ENCODE measurements at places on chromosomes 6 and 20. TPM values are rescaled to one million over a fixed set of nuclear protein-coding genes. Genes with fewer than 3 reads are reported as not detected.

DNA sequence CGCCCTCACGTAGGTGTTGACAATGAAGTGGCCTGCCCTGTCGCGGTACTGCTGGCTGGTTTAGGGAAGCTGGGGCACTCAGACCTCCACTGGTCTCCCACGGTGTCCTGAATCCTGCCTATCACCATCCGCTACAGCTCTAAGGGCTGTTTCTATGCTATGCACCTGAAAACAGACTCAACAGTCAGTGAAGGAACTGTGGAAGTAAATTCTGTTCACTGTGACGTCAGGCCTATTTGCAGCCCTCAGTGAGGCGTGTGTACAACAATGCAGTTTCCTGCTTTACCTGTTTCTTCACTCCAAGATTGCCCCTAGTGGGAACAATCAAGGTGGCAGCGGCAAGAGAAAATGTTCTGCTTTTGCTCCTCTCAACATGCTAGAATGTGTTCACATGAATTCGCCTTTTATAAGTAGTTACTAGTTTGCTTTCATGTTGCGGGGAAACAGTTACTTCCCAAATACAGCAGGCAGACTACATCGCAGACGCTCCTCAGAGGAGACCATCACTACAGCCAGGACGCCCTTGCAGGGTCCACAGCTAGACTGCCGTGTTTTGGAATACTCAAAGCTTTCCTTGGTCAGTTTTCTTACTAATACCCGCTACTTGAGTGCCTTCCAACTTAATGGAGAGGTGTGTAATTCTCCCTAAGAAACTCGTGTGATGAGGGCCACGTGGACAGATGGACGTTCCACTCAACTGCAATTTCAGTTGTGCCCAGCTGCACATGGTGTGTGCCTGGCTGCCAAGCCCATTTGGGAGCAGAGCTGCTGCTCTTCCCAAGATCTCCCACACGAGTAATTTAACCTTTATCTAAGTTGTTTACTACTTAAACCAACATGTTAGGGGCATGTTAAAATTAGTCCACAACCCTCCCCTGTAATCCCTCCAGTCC, 25.4 kb downstream of the DIDO1 start:
- H3K27me3 ChIP-seq: no peaks in the 10 kb centered on the region
- no peak overlapping the region for H3K4me3 ChIP-seq
- DNase-seq: no peak
- H3K4me1 ChIP-seq: peaks cover 8% of the 10 kb centered on the region

- H3K4me3 ChIP-seq: no peak overlapping the region
- H3K27me3 ChIP-seq: no peaks in the 10 kb centered on the region
- H3K27ac ChIP-seq: no peak overlapping the region
- no peak for DNase-seq
Observed at GRCh38 chr6:81878479-81878878, 126.0 kb upstream of the TENT5A start.

- H3K27ac ChIP-seq: no peak overlapping the region
- no peaks in the 10 kb centered on the region for H3K36me3 ChIP-seq
- no peaks in the 10 kb centered on the region for H3K4me1 ChIP-seq
- H3K27me3 ChIP-seq: no peaks in the 10 kb centered on the region
Observed at GRCh38 chr6:686497-686896, 6.4 kb downstream of the EXOC2 start.

DNA sequence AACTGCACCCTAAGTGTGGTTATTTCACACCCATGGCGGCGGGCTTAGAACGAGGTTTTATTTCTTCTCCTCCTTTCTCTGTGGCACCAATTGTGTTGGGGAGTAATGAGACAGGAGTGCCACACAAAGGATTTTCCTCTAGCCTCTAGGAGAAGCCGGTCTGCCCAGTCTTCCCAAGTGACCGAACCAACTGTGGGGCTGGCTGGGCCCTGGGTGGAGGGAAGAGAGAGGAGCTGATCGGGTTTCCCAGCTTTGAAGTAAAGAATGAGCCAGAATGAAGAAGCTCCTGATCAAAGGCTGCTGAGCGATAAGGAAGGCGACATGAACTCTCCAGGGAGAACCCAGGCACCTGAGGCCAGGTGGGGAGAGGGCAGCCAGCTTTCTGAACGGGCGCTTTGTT, 616.0 kb upstream of the BTBD3 start:
- no peak overlapping the region for H3K4me3 ChIP-seq
- H3K36me3 ChIP-seq: no peaks in the 10 kb centered on the region
- no peak for DNase-seq
- no peaks in the 10 kb centered on the region for H3K4me1 ChIP-seq
- no peaks in the 10 kb centered on the region for H3K27me3 ChIP-seq

DNA sequence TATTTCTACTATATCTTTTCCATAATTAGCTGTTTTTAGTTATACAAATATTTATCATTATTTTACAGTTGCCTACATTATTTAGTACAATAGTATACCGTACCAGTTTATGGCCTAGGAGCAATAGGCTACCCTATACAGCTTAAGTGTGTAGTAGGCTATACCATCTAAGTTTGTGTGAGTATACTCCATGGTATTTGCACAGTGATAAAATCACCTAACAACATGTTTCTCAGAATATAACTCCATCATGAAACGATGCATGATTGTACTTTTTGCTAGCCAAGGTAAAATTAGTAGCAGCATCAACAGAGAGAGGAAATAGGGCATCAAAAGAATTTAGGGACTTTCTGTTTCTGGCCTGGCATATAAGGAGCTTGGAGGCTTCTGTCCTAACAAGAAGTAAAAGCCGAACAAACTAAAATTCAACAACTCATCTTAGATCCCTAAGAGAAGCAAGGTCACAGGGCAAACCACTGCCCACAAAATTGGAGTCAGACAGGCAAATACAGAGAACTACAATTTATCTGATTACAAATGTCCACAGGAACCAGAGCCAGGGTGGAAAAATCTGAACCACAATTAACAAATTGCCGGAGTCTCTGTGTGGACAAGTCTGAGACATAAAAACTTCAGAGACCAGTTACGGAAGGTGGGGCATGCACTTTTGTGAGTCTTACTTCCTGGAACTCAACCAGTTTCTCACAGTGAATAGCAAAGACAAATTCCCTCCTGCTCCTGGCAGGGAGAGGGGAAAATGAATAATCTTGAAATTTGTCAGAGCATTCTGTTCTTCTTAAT, 671.4 kb downstream of the RFPL4B start:
- no peaks in the 10 kb centered on the region for H3K36me3 ChIP-seq
- H3K27me3 ChIP-seq: no peaks in the 10 kb centered on the region
- H3K27ac ChIP-seq: peak overlapping the region; percentile 42
- DNase-seq: peak; percentile 7
- no peaks in the 10 kb centered on the region for H3K4me1 ChIP-seq
- H3K4me3 ChIP-seq: no peak overlapping the region

- H3K27me3 ChIP-seq: no peaks in the 10 kb centered on the region
- H3K4me1 ChIP-seq: no peaks in the 10 kb centered on the region
- no peak overlapping the region for H3K27ac ChIP-seq
- H3K36me3 ChIP-seq: no peaks in the 10 kb centered on the region
- DNase-seq: no peak
Observed at GRCh38 chr20:48339986-48340882, 487.6 kb downstream of the PREX1 start.

GRCh38 chr6:158488065-158488464, 71.8 kb upstream of the TMEM181 start:
- H3K27me3 ChIP-seq: no peaks in the 10 kb centered on the region
- H3K4me1 ChIP-seq: peaks cover 9% of the 10 kb centered on the region
- H3K36me3 ChIP-seq: no peaks in the 10 kb centered on the region
- H3K27ac ChIP-seq: no peak overlapping the region
- no peak overlapping the region for H3K4me3 ChIP-seq
- no peak for DNase-seq

DNA sequence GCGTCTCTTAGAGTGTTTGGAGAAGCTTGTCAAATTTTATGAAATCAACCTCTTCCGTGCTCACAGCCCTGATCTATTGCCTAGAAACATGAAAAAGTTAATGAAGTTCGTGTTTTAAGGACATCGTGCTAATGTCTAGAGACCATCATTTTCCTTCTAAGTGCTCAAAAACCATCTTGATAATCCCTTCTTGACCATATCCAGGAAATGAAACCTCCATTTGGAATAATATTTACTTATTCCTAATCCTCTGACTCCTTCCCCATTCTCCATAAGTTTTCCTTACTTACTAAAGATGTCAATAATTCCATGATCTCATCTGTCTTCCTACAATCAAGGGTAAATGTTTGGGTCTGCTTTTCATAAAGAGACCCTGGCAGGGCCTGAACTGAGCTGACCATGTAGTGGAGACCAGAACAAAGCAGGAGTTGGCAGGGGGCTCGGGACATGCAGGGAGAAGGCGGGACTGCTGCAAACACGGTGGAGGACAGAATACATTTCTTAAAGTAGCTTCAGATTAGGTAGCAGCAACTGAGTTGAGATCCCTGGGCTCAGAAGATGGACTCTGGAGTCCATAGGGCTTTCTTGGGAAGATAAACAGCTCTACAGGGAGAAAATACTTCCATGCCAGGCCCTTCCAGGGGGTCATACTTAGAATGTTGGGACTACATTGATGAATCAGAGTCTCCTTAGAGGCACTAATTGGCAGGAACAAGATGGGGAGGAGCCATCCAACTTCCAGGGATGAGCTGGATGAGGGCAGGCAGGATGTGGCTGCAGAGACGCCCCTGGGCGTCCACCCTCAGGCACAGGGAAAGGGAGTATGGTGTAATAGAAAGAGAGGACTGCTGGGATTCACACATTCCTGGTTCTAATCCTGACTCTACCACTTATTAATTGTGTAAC, 100.7 kb downstream of the RIN2 start:
- H3K27me3 ChIP-seq: no peaks in the 10 kb centered on the region
- no peaks in the 10 kb centered on the region for H3K4me1 ChIP-seq
- H3K36me3 ChIP-seq: no peaks in the 10 kb centered on the region
- H3K27ac ChIP-seq: no peak overlapping the region
- H3K4me3 ChIP-seq: no peak overlapping the region

DNA sequence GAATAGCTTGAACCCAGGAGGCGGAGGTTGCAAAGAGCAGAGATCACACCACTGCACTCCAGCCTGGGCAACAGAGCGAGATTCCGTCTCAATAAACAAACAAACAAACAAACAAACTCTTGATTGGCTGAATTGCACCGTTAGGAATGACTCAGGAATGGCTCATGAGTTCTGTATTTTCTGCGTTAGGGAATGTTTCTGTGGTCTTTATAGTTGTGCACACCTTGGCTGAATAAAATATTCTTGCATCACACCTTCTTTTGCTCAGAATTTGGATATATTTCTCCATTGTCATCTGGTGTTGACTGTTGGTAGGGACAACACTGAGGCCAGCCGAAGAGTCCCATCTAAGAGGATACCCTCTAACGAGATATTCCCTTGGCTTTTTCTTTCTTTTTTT, 19.6 kb upstream of the PI16 start:
- H3K27me3 ChIP-seq: no peaks in the 10 kb centered on the region
- H3K4me1 ChIP-seq: no peaks in the 10 kb centered on the region
- no peaks in the 10 kb centered on the region for H3K36me3 ChIP-seq
- H3K27ac ChIP-seq: no peak overlapping the region
- H3K4me3 ChIP-seq: no peak overlapping the region

DNA sequence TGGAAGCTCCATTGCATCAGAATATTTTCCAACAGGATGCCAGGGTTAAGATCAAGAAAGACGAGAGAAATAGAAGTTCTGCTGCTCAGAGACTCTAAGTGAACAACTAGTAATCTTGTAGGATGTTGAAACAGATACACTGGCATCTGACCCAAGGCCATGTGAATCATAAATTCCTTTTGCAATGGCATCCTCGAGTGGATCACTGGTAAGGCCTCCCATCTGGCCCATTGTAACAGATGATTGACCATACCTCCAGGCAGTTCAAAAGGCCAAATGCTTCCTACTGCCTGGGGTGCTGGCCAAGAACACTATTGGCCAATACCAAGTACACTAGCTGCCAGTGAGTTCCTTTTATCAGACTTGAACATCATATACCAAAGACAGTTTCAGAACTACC, 9.9 kb upstream of the SLC17A3 start:
- no peaks in the 10 kb centered on the region for H3K27me3 ChIP-seq
- no peaks in the 10 kb centered on the region for H3K36me3 ChIP-seq
- no peak overlapping the region for H3K27ac ChIP-seq
- H3K4me3 ChIP-seq: no peak overlapping the region
- no peak for DNase-seq
- no peaks in the 10 kb centered on the region for H3K4me1 ChIP-seq

The KHDC1L gene
- total RNA-seq: not detected

The HS3ST5 gene
- total RNA-seq: 0.08 TPM

The MMS22L gene
- 2.0 TPM for total RNA-seq

The SYTL3 gene
- 0.95 TPM for total RNA-seq

All from pancreas (tissue), 10 donors.